Fibroblast of lung (primary cell): ENCODE measurements at places on chromosomes 7 and 10.
A peak's percentile ranks its signal among the peaks of the same experiment; 100 is the strongest.

GRCh38 chr7:17546592-17546991 is 248.1 kb downstream of the AHR start:
- DNase-seq, result peak; percentile 75

- DNase-seq, result peak; percentile 96
Observed at GRCh38 chr10:17665747-17666146, 21.8 kb downstream of the STAM start.

GRCh38 chr10:12235116-12235694 is 39.2 kb downstream of the CDC123 start:
- DNase-seq, result peak; percentile 18

- no peak for DNase-seq
Observed at GRCh38 chr7:150910996-150911422, 58.7 kb downstream of the AOC1 start.

DNA sequence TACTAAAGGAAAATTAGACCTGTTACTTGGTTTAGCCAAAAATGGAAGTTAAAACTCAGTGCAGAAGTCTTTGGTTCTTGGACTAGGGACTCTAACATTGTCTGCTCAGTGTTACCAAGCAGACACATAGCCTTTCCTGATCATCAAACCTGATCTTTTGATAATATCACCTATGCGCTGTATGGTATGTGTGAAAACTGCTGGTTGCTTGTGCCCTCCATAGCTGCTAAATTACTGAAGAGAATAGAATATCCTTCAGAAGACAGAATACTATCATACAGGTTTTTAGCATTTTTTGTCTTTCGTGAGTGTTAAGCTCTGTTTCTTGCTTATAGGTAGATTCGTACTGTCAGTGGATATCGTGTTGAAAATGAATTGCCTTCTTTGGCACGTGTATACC is 68.7 kb downstream of the ST7 start:
- no peak for DNase-seq

GRCh38 chr7:106417273-106417902 is 132.6 kb upstream of the NAMPT start:
- DNase-seq, result no peak

- no peak for DNase-seq
Observed at GRCh38 chr7:41133690-41134299, 569.1 kb downstream of the INHBA start.

DNA sequence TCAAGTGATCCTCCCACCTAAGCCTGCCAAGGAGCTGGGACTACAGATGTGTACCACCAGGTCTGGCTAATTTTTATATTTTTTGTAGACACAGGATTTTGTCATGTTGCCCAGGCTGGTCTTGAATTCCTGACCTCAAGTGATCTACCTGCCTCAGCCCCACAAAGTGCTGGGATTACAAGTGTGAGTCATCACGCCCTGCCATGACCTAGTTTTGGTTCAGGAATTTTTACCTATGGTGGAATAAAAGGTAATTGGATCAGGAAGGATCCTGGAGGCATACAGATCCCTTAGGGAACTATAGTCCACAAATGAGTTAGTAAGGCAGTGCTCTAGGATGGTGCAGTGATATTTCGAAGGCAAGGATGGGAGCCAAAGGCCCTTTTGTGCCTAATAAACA is 717.9 kb downstream of the PHTF2 start:
- no peak for DNase-seq

GRCh38 chr7:13198727-13199126 is 511.3 kb downstream of the ARL4A start:
- no peak for DNase-seq

DNA sequence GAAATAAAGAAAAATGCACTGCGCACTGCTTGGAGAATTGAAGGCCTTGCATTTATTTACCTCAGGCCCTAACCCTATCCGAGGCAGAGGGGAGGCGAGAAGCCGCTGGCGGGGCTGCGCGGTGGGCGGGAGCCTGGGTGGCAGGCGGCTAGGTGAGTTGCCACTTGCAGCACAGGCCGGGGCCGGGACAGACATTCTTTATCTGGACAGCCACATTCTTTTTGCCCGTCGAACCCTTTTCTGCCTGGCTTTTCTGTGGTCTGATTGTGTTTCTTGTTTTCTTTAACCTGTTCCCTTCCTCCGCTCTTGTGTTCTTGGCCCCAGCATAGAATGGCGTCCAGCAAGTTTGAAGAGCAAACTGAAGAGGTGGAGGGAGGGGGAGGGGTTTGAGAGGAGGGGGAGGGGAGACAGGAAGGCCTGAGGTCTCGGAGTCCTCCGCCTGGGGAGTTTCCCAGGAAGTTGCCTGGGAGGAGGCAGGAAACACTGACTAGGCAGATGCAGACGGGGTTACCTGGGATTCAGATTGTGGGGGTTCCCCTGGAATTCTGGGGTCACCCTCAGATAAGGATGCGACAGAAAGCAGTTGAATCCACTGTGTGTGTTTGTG is 5.1 kb downstream of the SHH start:
- DNase-seq, result no peak
